CD4-positive, alpha-beta T cell treated with Interleukin-4 for 1 hour (primary cell): ENCODE measurements at places on chromosomes 7 and 10.

GRCh38 chr10:132989476-132990415 lies 47.4 kb upstream of the CFAP46 start:
- DNase-seq = no peak

- no peak for DNase-seq
Measured at GRCh38 chr7:149524394-149524793, 26.8 kb upstream of the ZNF746 start.

- peak; percentile 59 for DNase-seq
Measured at GRCh38 chr7:75842836-75843446, 29.3 kb upstream of the CCL24 start.

DNA sequence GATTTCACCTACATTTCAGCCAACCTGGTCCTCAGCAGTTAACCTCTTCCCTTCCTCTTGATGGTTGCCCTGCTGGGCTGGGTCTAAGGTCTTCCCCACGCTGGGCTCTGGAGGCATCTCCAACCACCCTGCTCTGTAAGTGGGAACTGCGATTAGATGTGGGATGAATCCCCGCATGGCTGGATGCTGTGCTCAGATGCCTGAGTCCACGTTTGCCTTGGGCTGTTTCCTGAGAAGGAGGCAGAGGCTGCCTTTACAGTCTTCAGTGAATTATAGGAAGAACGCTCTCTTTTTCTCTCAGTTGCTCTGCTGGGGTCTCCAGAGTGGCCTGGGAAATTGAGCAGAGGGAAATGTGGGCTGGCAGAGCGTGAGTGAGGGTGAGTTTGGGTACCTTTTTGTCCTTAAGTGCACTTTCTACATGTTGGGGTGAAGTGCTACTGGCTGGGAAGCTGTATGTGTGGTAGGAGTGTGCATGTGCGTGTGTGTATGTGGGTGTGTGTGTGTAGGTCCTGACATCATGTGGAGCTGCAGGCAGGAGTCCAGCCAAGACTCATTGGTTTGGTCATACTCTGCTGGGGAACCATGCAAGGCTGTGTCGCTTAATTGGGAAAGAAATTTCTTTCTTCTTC lies 1.5 kb downstream of the GIMAP8 start:
- peak; percentile 45 for DNase-seq
